B cell (primary cell): ENCODE measurements at places on chromosomes 4 and X. TPM values are rescaled to one million over a fixed set of nuclear protein-coding genes. Genes with fewer than 3 reads are reported as not detected.
A peak's percentile ranks its signal among the peaks of the same experiment; 100 is the strongest.

Gene BRS3
- not detected in 2 replicates for total RNA-seq

GRCh38 chr4:8167815-8168214 lies 9.2 kb upstream of the ABLIM2 start:
- H3K27me3 ChIP-seq = no peaks in the 10 kb centered on the region
- no peak overlapping the region for H3K4me3 ChIP-seq
- H3K36me3 ChIP-seq = no peaks in the 10 kb centered on the region
- no peak for DNase-seq
- H3K27ac ChIP-seq = no peak overlapping the region
- H3K4me1 ChIP-seq = peaks cover 33% of the 10 kb centered on the region

DNA sequence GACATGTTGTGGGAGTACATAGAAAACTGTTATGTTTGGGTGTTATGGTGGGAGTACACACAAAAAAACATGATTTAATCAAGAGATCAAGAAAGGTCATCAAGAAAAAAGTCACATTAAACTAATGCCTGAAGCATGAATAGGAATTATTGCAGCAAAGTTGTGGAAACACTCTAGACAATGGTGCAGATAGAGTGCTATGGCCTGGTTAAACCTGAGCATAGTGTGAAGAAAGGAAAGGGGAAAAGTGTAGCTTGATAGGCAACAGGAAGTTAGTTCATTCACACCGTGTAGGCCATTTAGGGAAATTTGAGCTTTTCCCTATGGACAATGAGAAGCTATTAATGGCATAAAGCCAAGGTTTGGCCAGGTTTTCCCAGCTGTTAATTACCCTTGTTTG lies 162.1 kb upstream of the EMCN start:
- DNase-seq = no peak
- H3K27me3 ChIP-seq = no peaks in the 10 kb centered on the region
- no peaks in the 10 kb centered on the region for H3K36me3 ChIP-seq
- no peaks in the 10 kb centered on the region for H3K4me1 ChIP-seq

Gene NAP1L2
- total RNA-seq = 1.7 and 2.0 TPM in 2 replicates

Gene GYPE
- 3.4 and 4.7 TPM in 2 replicates for total RNA-seq

Gene UPF3B
- 20.4 and 22.1 TPM in 2 replicates for total RNA-seq

GRCh38 chr4:89157488-89158024 lies 46.2 kb downstream of the TIGD2 start:
- H3K36me3 ChIP-seq = no peaks in the 10 kb centered on the region
- no peaks in the 10 kb centered on the region for H3K4me1 ChIP-seq
- no peak for DNase-seq
- no peaks in the 10 kb centered on the region for H3K27me3 ChIP-seq
- H3K27ac ChIP-seq = no peak overlapping the region
- H3K4me3 ChIP-seq = no peak overlapping the region

DNA sequence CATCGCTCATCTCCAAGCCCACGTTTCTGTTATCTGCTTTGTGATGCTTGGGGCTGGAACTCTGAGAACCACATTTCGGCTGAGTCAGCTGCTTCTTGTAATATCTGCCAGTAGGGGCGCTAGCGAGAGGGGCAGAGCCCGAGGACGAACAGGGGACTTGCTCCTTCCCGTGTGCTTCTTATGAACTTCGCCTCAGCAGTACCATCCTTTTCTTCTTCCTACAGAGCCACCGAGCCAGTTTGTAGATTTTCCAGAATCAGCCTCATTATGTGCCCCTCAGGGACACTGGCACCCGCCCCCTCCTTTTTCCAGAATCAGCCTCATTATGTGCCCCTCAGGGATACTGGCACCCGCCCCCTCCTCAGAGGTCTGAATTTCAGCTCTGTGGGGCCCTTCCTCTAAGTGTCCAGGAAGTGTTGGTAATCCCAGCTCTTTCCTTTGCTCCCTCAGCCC lies 441.7 kb upstream of the RASGEF1B start:
- peak; percentile 71 for DNase-seq
- H3K36me3 ChIP-seq = no peaks in the 10 kb centered on the region
- no peak overlapping the region for H3K4me3 ChIP-seq
- H3K27ac ChIP-seq = no peak overlapping the region
- peaks cover 8% of the 10 kb centered on the region for H3K27me3 ChIP-seq

DNA sequence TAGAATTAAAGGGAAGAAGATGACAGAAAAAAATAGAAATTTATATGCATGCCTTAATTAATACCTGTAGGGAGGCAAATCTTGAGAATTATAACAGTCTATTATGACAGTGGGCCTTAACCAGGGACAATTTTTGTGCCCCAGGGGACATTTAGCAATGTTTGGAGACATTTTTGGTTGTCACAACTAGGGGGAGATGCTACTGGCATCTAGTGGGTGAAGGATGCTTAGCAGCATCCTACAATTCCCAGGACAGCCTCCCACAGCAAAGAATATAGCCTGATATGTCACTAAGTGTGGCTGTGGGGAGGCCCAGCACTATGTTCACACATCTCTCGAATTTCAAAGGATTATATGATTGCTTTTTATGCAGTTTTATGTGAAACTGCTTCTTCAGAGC lies 10.5 kb downstream of the GPR82 start:
- H3K36me3 ChIP-seq = no peaks in the 10 kb centered on the region
- DNase-seq = peak; percentile 46
- H3K4me1 ChIP-seq = peaks cover 23% of the 10 kb centered on the region
- peak overlapping the region; percentile 58 for H3K27ac ChIP-seq
- no peak overlapping the region for H3K4me3 ChIP-seq

DNA sequence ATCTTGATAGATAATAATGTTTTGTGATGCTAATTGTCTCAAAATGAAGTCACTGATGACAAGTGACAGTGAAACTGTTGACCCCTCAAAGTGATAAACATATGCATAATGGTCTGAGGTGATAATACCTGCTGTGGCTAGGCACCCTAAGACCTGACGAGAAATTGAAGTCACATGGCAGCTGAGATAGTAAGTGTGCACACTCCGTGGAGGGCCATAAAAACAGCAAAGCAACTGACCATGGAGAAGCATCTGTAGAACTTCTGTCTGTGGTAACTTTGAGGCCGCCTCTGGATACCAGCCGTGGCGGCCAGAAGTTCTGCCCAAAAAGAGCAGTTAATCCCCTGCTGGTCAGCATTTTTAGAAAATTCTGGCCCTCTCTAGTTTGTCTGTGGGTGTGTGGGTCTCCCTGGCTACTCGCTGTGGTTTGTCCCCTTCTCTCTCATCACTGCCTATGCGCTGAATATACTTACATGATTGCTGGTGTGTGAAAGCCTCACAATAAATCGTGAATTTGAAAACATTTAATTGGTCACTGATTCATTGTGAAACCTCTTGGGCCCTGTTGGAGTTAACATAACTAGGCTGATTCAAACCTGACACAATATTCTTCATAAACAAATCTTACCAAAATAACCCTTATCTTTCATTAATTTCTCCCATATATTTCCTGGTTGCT lies 50.6 kb downstream of the CCDC149 start:
- DNase-seq = no peak
- H3K4me3 ChIP-seq = no peak overlapping the region
- H3K27me3 ChIP-seq = no peaks in the 10 kb centered on the region
- H3K36me3 ChIP-seq = no peaks in the 10 kb centered on the region
- no peaks in the 10 kb centered on the region for H3K4me1 ChIP-seq

GRCh38 chr4:38056011-38056685 lies 96.0 kb downstream of the PTTG2 start:
- H3K27me3 ChIP-seq = no peaks in the 10 kb centered on the region
- no peak overlapping the region for H3K4me3 ChIP-seq
- H3K27ac ChIP-seq = no peak overlapping the region

DNA sequence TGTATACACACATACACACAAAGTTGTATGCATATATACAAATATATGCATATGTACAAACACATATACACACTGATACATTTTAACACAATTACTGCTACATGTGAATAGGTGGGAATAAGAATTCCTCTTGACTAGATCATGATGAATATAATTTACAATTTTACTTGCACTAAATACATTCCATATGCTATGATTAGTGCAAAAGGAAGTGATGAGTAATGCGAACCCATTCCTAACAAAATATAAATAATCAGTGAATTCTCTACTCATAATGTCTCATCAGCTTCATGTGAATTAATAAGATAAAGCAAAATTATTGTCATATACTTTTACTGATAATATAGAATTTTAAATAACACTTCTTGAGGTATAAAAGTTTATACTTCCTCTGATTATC lies 1077.3 kb upstream of the PCDH10 start:
- H3K4me1 ChIP-seq = no peaks in the 10 kb centered on the region
- H3K4me3 ChIP-seq = no peak overlapping the region
- no peak for DNase-seq
- H3K36me3 ChIP-seq = no peaks in the 10 kb centered on the region
- H3K27me3 ChIP-seq = no peaks in the 10 kb centered on the region

DNA sequence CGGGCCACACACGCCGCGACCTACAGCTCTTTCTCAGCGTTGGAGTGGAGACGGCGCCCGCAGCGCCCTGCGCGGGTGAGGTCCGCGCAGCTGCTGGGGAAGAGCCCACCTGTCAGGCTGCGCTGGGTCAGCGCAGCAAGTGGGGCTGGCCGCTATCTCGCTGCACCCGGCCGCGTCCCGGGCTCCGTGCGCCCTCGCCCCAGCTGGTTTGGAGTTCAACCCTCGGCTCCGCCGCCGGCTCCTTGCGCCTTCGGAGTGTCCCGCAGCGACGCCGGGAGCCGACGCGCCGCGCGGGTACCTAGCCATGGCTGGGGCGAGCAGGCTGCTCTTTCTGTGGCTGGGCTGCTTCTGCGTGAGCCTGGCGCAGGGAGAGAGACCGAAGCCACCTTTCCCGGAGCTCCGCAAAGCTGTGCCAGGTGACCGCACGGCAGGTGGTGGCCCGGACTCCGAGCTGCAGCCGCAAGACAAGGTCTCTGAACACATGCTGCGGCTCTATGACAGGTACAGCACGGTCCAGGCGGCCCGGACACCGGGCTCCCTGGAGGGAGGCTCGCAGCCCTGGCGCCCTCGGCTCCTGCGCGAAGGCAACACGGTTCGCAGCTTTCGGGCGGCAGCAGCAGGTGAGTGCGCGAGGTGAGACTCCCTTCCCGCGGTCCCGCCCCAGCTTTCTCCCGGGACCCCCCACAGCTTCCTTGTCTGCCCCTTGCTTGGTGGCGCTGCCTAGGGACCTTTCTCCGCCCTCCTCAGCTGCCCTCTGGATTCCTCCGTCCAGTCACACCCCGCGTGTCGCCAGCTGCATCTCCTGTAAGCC lies 678 bp downstream of the BMP3 start:
- H3K27me3 ChIP-seq = peaks cover 19% of the 10 kb centered on the region
- no peaks in the 10 kb centered on the region for H3K36me3 ChIP-seq
- H3K4me3 ChIP-seq = peak overlapping the region; percentile 55
- DNase-seq = peak; percentile 48
- H3K27ac ChIP-seq = no peak overlapping the region

GRCh38 chr4:168843635-168844034 lies 166.4 kb downstream of the CBR4 start:
- no peaks in the 10 kb centered on the region for H3K27me3 ChIP-seq
- no peak overlapping the region for H3K4me3 ChIP-seq
- H3K36me3 ChIP-seq = no peaks in the 10 kb centered on the region
- H3K27ac ChIP-seq = no peak overlapping the region
- DNase-seq = no peak

- DNase-seq = no peak
- no peaks in the 10 kb centered on the region for H3K4me1 ChIP-seq
- no peak overlapping the region for H3K27ac ChIP-seq
- no peak overlapping the region for H3K4me3 ChIP-seq
Measured at GRCh38 chr4:150315175-150315574, 236.9 kb downstream of the DCLK2 start.

- no peaks in the 10 kb centered on the region for H3K4me1 ChIP-seq
- DNase-seq = no peak
- no peak overlapping the region for H3K4me3 ChIP-seq
- H3K36me3 ChIP-seq = no peaks in the 10 kb centered on the region
- no peaks in the 10 kb centered on the region for H3K27me3 ChIP-seq
Measured at GRCh38 chr4:145719752-145720624, 40.0 kb downstream of the C4orf51 start.

GRCh38 chr4:8559524-8560264 lies 20.5 kb upstream of the GPR78 start:
- no peaks in the 10 kb centered on the region for H3K4me1 ChIP-seq
- no peak for DNase-seq
- H3K27me3 ChIP-seq = no peaks in the 10 kb centered on the region
- H3K27ac ChIP-seq = no peak overlapping the region

Gene PCGF3
- total RNA-seq = 83.4 and 90.3 TPM in 2 replicates

DNA sequence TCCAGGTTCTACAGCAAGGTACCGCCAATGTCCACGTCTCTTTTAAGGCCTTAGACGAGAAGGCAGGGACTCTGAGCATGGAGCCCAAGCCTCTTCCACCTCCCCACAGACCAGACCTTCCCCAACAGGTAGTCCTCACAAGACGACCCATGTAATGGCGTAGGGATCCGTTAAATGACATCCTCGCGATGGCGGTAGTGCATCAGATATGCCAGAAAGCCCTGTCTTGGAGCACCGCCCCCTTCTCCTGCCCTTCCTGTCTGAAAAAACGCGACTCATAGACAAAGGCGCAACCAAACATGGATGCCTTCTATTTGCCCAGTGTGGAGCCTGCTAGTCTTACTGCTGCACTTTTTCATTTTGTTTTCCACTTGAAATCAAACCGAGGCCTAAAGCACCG lies 185.4 kb downstream of the OR13H1 start:
- H3K27ac ChIP-seq = no peak overlapping the region
- no peaks in the 10 kb centered on the region for H3K27me3 ChIP-seq
- no peak for DNase-seq
- H3K36me3 ChIP-seq = no peaks in the 10 kb centered on the region
- peak overlapping the region; percentile 63 for H3K4me3 ChIP-seq

DNA sequence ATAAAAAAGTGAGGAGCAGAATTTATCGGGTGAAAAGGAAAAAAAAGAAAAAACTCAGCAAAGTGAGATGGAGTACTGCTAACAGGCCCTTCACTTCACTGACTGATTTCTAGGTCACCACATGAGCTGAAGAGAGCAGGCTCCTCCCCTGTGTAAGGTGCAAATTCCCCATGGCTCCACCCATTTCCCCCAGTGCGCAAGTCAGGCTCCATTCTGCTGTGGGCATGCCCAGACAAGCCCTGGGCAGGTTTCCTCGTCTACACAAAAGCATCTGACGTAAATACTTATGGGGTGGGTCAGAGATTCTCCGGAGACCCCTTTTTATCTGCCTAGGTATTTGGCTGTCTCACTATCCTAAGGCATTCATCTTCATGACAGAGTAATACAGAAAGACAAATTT lies 157.9 kb downstream of the MAGEB5 start:
- no peak overlapping the region for H3K27ac ChIP-seq
- no peak overlapping the region for H3K4me3 ChIP-seq
- DNase-seq = no peak
- H3K4me1 ChIP-seq = no peaks in the 10 kb centered on the region

GRCh38 chrX:139158256-139158655 lies 372.3 kb upstream of the F9 start:
- no peaks in the 10 kb centered on the region for H3K36me3 ChIP-seq
- H3K27ac ChIP-seq = no peak overlapping the region
- no peak overlapping the region for H3K4me3 ChIP-seq
- no peak for DNase-seq
- H3K4me1 ChIP-seq = no peaks in the 10 kb centered on the region

- H3K4me3 ChIP-seq = no peak overlapping the region
- DNase-seq = no peak
- no peaks in the 10 kb centered on the region for H3K4me1 ChIP-seq
- H3K36me3 ChIP-seq = no peaks in the 10 kb centered on the region
Measured at GRCh38 chr4:155828628-155829027, 37.4 kb downstream of the ASIC5 start.
